Foreskin keratinocyte (primary cell): ENCODE measurements at places on chromosomes 1 and 21. TPM values are rescaled to one million over a fixed set of nuclear protein-coding genes. Genes with fewer than 3 reads are reported as not detected.

- DNase-seq = no peak
These were observed 24.7 kb downstream of the RPS6KC1 start for GRCh38 chr1:213075725-213076124.

CD84 gene
- polyA plus RNA-seq = not detected in 2 replicates

GRCh38 chr1:245790441-245790840 is 635.7 kb downstream of the KIF26B start:
- no peak for DNase-seq

GSTM5 gene
- polyA plus RNA-seq = not detected in 2 replicates

DNA sequence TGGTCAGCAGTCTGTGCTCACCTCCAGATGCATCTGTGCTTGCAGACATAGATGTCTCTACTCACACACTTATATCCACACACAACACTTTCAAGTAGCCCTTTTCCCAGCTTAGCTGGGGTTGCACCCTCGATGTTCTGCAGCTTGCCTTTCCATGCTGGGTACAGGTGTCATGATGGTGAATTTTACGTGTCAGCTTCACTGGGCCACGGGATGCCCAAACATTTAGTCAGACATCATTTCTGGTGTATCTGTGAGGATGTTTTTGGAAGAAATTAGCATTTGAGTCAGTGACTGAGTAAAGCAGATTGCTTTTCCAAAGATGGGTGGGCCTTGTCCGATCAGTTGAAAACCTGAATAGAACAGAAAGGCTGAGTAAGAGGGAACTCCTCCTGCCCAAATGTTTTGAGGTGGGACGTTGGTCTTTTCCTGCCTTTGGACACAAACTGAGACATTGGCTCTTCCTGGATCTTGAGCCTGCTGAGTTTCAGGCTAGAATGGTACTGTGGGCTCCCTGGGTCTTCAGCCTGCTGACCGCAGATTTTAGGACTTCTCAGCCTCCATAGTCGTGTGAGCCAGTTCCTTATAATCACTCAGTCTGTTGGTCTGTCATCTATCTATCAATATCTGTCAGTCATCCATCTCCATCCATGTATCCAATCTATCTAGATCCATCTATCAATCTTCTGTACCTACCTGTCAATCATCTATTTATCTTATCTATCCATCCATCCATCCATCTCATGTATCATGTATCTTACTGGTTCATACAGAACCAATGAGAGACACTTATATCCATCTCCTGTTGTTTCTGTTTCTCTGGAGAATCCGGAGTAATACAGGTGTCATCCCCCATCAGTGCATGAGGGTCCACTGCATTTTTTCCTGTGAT is 12.7 kb upstream of the OBSCN start:
- no peak for DNase-seq

DNA sequence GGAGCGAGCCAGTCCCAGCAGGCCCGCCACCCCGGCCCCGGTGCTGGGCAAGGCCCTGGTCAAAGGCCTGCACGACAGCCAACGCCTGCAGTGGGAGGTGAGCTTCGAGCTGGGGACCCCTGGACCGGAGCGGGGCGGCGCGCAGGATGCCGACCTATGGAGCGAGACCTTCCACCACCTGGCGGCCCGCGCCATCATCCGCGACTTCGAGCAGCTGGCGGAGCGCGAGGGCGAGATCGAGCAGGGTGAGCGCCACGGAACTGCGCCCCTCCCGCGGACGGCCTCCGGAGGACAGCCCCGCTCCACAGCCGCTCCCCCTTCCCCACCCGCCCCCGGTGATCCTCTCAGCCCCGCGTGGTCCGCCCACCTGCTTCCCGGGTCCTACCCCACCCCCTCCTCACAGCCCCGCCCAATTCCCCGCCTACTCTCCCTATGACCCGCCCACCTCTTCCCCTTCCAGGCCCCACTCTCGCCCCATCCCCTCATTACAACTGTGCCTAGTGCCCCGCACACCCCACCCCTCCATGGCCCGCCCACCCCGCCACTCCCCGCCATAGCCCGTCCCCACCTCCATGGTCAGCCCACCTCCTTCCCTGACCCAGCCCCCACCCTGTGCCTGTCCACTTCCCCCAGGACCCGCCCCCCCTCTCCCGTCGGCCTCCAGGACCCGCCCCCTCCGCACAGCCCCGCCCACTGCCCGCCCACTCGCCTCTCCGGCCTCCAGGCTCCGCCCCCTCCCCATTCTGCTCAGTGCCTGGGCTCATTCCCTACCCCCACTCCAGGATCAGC is 52.7 kb downstream of the VWA5B1 start:
- DNase-seq = no peak

DNA sequence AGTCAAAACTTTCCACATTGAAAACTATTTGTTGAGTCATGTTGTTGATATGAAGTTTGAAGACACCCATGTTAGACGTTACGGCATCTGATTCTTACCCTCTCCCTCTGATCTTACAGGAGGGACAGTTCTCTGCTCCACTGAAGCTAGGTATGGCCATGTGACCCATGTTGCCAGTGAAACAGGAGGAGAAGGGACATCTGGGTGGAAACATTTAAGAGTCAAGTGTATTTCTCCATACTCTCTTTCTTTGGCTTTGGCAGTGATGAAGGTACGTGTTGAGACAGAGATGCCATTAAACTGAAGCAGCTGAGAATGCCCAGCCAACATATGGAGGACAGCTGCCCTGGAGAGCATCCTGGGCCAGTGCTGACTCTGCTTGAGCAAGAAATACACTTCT is 198.4 kb upstream of the PTGFR start:
- no peak for DNase-seq

CDA gene
- 72.2 and 142 TPM in 2 replicates for polyA plus RNA-seq

PTPN22 gene
- polyA plus RNA-seq = 0.03 and 0.17 TPM in 2 replicates

GRCh38 chr1:211473823-211474222 is 18.1 kb downstream of the RD3 start:
- DNase-seq = no peak

- DNase-seq = no peak
These were observed 89.5 kb upstream of the PLXNA2 start for GRCh38 chr1:208333676-208334075.

- DNase-seq = no peak
These were observed 14.0 kb downstream of the DCST2 start for GRCh38 chr1:155019377-155020245.

- DNase-seq = no peak
These were observed 153.0 kb upstream of the DPYD start for GRCh38 chr1:98073823-98074222.

LYPD8 gene
- not detected in 2 replicates for polyA plus RNA-seq

DNA sequence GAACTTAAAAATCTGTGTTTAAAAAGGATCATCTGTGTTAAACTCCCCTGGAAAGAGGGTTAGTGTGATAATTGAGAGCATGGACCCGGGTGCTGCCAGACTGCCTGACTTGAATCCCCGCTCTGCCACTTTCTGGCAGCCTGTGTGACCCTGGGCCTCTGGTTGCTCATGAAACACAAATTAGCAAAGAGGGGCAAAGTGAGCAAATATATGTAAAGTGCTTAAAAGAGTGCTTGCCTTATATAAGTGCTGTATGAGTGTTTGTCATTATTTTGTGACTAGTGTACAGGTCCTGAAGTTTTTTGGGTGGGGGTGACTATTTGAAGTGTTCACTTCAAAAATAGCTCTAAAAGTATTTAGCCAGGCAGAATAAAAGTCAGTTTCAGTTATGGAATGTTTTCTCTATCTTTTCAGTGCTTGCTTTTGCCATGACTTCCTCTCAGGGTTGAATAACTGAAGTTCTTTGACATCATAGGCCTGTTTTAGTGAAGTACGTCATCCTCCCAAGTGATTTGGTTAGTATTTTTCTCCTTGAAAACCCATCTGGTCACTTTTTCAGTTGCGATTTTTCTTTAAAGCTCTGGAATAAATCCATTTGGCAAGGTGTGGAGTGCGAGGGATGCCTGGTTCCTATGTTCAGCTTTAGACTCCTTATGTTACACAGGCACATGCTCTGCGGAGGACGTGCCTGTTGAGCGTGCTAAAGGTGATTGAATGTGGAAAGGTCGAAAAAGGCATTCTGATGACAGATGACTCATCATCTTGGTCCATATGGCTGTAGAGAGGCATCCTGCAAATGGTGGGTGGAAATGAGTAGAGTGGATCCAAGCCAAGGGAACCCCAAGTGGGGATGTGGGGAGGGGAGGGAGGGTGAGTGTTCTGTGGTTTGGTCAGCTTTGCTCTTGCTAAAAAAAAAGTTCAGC is 47.8 kb downstream of the AK4 start:
- no peak for DNase-seq

GBP5 gene
- polyA plus RNA-seq = not detected in 2 replicates

- DNase-seq = peak; percentile 66
These were observed 4.5 kb downstream of the ZC3H12A start for GRCh38 chr1:37478890-37479254.
